ENCODE measurements at places on chromosomes 13 and 19.

DNA sequence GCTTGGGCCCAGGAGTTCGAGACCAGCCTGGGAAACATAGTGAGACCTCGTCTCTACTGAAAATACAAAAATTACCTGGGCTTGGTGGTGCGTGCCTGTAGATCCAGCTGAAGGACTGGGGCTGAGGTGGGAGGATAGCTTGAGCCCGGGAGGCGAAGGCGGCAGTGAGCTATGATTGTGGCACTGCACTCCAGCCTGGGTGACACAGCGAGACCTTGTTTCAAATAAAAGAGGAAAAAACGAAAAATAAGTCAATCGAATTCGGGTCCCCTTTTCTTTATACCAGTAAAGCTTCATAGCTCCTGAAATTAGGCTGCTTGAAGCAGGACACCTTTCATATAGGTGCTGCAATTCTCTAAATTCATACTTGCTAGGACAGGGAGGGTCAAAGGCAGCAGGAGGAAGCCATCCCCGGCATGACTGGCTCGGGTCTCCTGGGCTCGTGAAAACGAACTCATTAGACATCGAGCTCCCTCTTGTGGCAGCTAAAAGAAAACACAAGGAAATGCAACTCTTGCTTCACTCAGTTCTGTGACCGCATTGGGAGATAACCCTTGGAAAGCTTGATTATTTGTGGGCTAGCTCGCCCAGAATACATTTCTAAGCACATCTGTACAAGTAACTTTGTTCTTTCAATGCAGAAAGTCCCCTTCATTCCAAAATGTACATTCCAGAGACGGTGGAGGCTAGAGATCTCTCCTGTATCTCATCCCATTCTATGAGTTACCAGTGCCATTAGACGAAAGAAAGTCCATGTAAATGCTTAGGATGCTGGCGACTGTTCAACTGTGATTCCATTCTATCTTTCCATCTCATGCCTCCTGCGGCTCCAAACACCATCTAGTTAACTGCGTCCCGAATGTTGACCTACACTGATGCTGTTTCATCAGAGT lies 16.8 kb downstream of the FPR2 start:
- peak; percentile 81 for DNase-seq

GRCh38 chr19:56383826-56384605 lies 9.3 kb downstream of the ZNF582 start:
- DNase-seq: no peak

DNA sequence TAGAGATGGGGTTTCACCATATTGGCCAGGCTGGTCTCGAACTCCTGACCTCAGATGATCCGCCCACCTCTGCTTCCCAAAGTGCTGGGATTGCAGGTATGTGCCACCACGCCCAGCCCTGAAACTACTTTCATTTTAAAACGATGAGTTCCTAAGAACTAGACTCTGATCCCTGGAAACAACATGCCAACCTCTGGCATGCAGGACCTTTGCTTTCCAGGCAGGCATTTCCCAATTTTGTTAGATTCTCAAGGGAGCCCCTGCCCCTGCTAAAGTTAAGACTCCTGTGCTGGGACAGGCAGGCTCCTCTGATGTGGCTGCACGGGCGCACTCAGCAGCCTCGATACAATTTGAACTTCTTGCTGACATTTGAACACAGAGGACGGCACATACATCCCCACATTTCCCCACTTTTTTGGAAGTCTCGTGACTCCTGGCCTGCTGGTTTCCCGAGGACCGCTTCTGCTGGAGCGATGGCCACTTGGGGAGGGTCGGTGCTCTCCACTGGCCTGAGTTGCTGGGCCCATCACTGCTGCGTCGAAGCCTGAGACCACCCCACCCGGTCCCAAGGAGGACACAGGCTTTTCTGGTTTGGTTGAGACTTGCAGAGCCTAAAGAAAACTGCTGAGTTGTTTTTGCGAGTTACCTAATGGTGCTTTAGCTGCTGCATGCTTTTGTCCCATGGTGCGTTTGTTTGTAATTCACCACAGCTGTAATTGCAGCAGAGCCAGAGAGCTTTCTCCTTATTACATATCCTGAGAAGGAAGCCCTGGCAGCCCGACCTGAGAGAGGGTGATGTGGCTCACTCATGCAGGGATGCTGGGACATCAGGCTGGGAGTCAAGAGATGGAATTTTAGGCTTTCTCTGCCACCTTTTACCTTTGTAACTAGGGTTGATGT lies 8.2 kb downstream of the ATP11A start:
- DNase-seq: peak; percentile 23

- DNase-seq: no peak
Measured at GRCh38 chr13:57946361-57946760, 314.8 kb downstream of the PCDH17 start.

DNA sequence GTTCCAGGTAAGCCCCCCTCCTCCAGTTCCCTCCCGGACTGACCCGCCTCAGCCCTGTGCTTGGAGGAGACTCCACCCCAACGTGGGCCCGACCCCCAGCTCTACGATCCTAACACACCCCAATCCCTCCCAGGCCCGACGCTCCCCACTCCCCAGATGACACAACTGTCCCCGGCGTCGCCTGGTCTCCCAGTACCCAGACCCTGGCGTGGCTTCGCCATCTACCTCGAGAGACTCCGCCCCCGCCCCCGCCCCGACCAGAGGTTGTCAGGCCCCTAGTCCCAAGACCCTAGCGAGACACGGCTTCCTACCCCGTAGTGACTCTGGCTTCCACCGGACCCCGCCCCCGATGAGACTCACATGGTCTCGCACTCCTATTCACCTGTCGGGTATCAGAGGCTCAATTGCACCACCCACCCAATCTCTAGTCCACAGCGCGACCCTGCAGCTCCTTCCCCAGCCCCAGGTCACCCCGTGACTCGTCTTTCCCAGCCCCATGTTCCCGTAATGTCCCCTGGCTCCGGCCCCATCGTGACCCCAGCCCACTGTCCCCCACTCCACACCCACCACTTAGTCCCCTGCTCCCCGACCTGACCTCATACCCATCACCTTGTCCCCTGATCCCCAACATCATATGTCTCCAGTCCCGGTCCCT lies 2.9 kb downstream of the CD37 start:
- no peak for DNase-seq

- peak; percentile 80 for DNase-seq
Measured at GRCh38 chr19:18439025-18439909, 1.3 kb upstream of the ISYNA1 start.

- no peak for DNase-seq
Measured at GRCh38 chr13:41945926-41946325, 15.0 kb downstream of the VWA8 start.

GRCh38 chr13:93534181-93534700 lies 307.6 kb downstream of the GPC6 start:
- no peak for DNase-seq

DNA sequence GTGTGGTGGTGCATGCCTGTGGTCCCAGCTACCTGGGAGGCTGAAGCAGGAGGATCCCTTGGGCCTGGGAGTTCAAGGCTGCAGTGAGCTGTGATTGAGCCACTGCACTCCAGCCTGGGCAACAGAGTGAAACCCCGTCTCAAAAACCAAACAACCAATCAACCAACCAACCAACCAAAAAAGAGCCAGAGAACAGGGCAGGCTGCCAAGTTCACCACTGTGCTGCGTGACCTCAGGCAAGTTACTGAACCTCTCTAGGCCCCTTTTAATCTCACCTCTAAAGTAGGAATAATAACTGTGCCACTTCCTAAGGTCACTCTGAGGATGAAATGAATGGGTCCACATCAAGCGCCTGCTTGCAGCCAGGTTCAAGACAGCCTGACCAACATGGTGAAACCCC lies 16.9 kb downstream of the TJP3 start:
- no peak for DNase-seq

DNA sequence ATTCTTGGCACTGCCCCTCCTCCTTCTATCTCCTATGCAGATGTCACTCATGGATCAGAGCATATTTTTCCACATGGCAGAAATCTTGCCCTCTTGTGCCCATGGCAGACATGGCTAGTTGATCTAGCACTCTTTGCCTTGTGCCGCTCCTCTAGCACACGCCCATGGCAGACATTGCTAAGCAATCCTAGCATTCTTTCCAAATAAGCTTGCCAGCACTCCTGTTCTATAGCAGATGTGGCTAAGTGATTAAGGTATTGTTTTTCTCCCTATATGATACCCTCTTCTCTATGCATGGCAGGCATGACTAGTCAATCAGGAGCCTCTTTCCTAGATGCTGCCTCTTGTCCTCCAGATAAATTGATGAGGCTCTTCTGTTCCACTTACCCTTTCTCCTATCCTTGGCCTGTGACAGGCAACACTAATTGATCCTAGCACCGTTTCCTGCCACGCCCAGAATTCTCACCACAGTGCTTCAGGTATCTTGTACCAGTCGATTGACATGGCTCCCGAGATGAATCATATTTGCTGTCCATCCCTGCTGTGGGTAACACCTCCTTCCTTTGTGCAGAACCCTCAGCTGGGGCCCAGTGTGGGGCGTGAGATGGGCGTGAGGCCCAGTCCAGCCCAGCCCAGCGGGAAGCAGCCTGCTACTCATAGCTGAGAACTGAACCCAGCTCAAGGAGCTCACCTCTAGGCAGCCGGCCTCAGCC lies 26.9 kb downstream of the TMED1 start:
- peak; percentile 39 for DNase-seq

GRCh38 chr19:4375164-4376027 lies 25.0 kb downstream of the SH3GL1 start:
- DNase-seq: peak; percentile 70

DNA sequence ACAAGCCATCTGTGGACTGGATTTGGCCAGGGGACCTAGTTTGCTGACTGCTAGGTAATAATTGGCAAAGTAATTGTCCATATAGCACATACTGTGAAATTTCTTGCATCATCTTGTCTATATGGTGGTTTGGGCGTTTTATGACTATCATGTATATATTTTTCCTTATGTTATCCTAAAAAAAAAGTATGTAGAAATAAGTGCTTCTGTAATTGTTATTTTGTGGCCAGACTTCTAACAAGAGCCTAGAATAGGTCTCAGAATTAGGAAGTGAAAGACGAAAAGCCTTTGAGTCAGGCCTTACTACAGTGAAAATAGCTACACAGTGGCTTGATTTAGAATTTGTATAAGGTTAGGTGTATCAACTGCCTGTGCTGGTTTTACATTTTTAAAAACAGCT lies 4.2 kb downstream of the FNDC3A start:
- no peak for DNase-seq

DNA sequence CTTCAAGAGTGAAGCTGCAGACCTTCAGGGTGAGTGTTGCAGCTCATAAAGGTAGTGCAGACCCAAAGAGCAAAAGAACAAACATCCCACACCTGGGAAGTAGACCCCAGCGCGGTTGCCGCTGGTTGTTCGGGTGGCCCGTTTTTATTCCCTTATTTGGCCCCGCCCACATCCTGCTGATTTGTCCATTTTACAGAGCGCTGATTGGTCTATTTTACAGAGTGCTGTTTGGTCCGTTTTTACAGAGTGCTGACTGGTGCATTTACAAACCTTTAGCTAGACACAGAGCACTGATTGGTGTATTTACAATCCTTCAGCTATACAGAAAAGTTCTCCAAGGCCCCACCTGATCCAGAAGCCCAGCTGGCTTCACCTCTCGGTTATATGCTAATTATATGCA lies 1.0 kb downstream of the SCGB2B2 start:
- no peak for DNase-seq

- peak; percentile 76 for DNase-seq
Measured at GRCh38 chr13:93915269-93915809, 564.1 kb downstream of the DCT start.

DNA sequence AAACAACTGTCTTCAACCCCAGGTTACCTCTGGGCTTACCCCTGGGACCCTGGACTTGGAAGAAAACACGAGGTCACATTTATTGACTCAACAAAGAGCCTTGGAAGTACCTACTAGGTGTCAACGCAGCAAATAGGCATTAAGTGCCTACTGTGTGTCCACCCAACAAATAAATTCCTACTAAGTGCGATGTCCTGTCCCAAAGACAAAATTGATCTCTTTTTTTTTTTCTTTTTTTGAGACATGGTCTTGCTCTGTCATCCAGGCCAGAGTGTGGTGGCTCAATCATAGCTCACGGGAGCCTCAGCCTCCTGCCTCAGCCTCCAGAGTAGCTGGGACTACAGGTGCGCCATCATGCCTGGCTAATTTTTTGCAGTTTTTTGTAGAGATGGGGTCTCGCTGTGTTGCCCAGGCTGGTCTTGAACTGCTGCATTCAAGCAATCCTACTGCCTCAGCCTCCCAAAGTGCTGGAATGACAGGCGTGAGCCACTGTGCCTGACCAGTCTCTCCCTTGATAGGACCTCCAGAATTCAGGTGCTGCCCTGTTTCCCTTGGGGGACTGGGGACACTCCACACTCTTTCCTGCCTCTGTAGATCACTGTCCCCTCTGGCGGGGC lies 589 bp upstream of the S1PR2 start:
- DNase-seq: no peak

DNA sequence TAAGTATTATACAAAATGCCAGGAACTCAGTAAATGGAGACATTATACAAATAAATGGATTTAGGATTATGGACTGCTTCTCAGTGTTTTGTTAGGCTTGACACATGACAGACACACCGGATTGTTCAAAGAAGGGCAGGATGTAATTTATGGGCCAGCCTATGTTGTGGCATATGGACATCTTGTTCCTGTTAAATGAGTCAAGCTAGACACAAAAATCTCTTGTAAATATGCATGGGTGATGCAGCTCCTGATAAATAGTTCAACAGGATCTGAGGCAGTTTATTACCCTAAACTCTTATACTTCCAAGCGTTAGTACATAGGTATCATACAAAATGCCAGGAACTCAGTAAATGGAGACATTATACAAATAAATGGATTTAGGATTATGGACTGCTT lies 502.3 kb downstream of the TBC1D4 start:
- peak; percentile 16 for DNase-seq

Data from fibroblast of skin of abdomen (primary cell).